Urinary bladder (tissue), 4 donors: ENCODE measurements at places on chromosomes 7 and 10.

DNA sequence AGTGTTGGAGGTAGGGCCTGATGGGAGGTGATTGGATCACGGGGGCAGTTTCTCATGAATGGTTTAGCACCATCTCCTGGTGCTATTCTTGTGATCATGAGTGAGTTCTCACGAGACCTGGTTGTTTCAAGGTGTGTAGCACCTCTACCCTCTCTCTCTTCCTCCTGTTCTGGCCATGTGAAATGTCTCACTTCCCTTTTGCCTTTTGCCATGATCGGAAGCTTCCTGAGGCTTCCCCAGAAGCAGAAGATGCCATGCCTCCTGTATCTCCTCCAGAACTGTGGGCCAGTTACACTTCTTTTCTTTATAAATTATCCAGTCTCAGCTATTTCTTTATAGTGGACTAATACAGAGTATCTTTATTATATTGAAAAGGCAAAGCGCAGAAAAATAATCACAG is 90.1 kb downstream of the FAM171A1 start:
- no peak for DNase-seq

DNA sequence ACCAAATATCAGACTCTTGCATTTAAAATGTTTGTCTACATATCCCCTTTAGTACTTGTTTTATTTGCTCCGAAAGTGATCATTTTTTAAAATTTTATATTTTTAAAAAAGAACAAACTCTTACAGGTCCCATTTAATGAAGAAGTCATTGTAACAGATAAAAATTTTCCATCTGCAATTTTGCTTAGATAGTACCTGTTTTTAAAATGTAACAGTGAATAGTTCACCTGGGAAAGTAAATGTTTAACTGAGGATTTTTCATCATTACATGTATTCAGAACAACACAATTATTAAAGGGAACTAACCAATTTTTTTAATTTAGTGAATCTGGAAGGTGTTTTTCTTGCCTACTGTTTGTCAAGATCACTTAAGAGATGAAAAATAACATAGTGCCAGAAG is 1099.5 kb upstream of the PHF14 start:
- no peak for DNase-seq

DNA sequence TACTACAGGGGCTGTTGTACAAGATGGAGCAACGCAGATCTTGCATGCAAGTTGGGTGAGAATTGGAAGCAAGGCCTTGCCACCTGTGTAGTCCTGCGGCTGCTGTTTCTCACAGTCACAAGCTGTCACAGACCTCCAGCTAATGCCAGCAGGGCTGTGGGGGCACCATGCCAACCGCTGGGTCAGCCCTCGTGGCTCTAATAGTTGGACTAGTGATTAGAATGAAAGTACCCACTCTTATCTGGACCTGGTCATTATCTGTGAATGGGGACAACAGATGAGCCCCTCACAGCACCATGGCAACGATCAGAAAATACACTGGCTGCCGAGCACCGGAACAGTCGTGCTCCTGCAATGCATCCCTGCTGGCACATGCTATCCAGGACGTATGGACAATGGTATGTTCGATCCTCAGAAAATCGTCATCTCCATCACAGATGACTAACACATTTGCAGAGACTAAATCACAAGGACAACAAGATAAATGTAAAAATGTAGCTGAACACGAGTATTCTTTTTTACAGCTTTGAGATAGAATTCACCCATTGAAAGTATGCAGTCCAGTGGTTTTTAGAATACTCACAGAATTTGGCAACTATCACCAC is 80.4 kb upstream of the CALN1 start:
- DNase-seq, result no peak

DNA sequence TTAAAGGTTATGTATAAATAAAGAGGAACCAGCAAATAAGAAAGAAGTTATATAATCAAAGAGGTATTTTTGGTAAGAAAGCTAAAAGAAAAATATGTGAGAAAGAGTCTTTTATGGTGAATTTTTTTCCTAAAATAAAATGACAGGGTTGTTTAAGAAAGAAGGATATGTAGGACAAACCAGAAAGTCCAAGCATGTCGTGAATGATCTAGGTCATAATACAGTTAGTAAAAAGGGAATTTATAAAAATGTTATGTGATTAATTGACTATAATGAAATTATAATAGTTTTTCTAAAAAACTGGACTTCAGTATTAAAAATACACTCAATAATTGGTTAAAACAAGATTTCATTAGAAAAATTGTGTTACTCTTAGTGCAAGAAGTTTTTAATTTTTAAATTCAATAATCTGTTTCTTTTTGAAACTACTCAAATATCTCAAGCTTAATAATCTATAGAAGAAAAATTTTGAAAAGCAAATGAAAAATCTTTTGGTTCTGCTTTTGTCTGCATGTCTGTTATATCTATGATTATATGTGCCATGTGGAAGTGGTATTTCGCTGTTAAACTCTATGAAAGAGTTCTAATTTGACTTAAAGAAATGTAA is 23.3 kb downstream of the AVL9 start:
- no peak for DNase-seq

DNA sequence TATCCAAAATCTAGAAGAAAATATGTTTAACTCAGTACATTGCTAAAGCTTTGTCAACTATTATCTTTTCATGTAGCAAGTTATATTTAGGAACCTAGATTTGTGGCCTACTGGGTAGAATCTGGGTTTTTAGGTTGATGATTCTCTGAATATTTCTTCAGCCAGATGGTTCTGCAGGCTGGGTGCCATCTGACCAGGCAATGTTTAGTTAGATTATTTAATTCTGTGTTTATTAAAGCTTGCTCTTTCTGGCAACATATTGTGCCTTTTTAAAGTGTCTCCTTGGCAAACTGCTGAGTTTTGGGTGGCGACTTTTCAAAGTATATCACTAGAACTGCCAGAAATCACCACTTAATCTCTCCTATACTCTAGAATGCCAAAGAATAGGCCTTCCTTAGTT is 114.1 kb downstream of the LHFPL3 start:
- DNase-seq, result no peak

DNA sequence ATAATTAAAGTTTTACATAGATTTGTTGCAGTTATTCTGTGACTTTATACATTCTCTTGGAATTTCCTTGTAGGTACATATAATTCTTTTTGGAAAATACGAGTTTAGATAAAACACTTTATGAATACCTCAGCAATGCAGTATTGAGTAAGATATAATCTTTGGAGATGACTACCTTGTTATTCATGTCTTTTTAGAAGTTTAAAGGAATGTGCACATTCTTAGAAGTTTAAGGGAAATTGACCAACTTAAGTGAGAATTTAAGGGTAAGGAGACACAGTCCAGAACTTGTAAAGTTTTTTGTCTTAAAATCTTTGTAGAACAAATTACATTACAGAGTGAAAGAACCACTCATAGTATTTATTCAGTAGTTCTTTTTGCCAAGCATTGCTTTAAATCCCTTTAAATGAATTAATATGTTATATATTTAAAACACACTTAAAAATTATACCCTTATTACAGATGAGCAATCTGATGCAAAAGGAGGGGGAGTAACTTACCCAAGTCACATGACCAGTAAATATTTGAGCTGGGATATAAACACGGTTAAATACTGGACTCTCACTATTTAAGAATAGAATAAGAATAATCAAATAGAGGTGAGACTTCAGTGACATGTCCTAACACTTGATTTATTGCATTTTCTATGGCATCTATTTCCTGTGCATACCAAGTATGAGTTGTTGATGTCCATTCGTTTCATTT is 139.5 kb upstream of the FERD3L start:
- no peak for DNase-seq

DNA sequence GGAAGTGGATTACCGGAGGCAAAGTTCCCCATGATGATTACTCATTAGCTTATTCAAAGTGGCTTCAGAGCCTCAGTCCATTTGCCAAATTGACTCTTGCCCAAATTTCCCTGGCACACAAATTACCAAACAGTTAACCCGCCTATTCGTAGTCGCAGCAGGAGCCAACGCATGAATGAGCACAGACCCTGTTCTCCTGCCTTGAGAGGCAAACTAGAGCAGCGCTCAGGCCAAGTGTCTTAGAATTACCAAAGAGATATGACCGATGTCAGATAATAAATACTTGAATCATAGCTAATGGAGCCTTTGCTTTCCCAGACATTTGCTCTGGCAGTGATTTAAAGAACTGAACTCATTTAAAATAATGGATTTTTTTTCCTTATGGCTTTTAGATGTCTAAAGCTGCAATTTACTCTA is 64.9 kb downstream of the CTTNBP2 start:
- DNase-seq, result no peak

GRCh38 chr7:112362731-112363131 is 87.5 kb upstream of the IFRD1 start:
- DNase-seq, result no peak

- DNase-seq, result peak; percentile 60
These were observed 1.1 kb upstream of the ARL4A start for GRCh38 chr7:12686234-12686890.

DNA sequence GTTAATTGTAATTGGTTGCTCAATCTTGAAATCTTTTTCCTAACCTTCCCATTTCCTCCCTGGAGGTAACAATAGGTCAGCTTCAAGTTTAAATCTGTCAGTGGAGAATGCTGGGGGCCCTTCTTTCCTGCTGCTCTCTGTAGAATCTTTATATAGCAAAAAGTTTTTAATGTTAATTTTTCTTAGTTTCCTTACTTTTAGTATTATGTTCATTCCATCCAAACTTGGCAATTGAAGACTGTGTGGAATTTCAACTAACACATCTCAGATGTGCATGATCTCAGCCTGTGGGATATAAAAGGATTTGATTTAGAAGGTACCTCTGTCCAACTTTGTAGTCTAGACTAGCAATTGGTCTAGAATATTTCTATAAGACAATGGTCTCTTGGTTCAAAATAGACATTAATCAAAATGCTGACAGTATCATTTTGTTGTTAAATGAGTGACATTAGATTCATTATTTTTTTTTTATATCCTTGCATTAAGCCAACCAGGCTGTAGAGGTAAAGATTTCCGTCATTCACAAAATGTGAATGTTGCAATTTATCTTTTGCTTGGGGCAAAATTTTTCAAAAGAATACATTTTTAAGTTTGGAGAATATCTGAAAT is 100.4 kb upstream of the SEMA3A start:
- DNase-seq, result no peak

DNA sequence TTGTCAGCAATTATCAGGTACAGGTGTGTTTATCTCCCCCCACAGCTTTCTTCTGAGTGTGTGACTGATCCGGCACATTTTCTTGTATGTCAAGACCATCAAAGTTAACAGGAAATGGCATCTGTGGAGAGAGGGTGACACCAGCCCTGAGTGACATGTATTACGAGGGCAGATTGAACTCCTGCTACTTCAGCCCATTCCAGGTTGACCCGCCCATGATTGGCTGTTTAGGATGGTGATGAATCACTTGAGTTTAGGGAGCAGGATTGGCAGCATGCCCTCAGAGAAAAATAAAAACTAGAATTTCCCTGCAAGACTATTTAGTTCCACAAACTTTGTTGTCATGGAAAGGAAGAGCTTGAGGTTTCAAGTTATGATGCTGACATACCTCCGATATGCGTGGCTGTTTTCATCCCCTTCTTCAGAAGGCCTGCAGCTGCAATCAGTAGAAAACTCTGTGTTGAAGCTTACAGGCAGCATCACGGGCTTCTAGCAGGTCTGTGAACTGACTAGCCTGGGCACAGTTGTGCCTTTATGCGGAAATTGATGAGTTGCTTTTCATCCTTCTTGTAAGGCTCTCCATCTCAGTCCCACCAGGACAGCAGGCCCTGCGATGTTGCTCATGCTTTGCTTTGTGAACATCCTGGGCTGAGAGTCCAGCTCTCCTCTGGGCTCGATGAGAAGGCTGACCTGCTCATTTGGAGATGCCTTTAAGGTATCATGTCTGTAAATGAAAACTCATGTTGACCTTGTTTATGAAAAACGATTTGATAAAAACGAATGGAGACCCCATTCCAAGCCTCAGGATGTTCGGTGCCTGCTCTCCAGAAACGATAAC is 8.0 kb upstream of the CELF2 start:
- DNase-seq, result no peak

GRCh38 chr7:93117852-93118530 is at the start of gene SAMD9:
Gene SAMD9, minus strand, starts transcription at chr7:93117979. Its CDS starts 11,882 bp downstream, at chr7:93106097.
- DNase-seq, result peak; percentile 45

- DNase-seq, result no peak
These were observed 87.5 kb upstream of the AOAH start for GRCh38 chr7:36811807-36812206.

GRCh38 chr10:133316266-133316665 is 7.6 kb downstream of the ZNF511 start:
- no peak for DNase-seq

GRCh38 chr7:151823566-151824372 is 53.1 kb downstream of the PRKAG2 start:
- no peak for DNase-seq
